Thyroid gland (tissue), 4 donors: ENCODE measurements at places on chromosomes 12 and 14. TPM values are rescaled to one million over a fixed set of nuclear protein-coding genes. Genes with fewer than 3 reads are reported as not detected.

The HOXC12 gene
- not detected for total RNA-seq

The C14orf180 gene
- 0.50 TPM for total RNA-seq

The SLC25A47 gene
- not detected for total RNA-seq

DNA sequence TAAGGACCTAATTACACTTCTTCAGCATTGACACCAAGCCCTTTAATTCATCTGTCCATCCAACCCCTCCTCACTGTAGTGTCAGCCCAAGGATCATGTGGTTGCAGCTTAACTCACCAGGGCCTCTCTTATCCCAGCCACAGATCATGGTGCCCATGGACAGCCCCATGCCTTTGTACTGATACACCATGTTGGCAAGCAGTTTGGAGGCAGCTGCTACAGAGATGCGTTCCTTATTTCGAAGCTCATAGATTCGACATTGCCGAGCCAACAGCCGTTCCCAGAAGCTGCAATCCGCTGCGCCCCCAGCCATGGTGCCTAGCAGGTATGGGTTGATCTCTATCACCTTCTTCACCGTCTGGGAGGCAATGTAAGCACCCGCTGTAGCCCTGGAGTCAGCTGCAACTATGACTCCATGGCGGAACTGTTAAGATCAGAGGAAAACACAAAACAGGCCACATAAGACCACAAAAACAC lies 1.4 kb downstream of the PSMB5 start:
- H3K4me1 ChIP-seq: peaks cover 15% of the 10 kb centered on the region
- H3K4me3 ChIP-seq: no peak overlapping the region
- no peaks in the 10 kb centered on the region for H3K27me3 ChIP-seq
- peaks cover 24% of the 10 kb centered on the region for H3K36me3 ChIP-seq
- DNase-seq: no peak

- no peaks in the 10 kb centered on the region for H3K27me3 ChIP-seq
- H3K27ac ChIP-seq: no peak overlapping the region
- peaks cover 10% of the 10 kb centered on the region for H3K4me1 ChIP-seq
- no peaks in the 10 kb centered on the region for H3K36me3 ChIP-seq
- H3K4me3 ChIP-seq: no peak overlapping the region
- DNase-seq: no peak
These were observed 78.5 kb downstream of the ARL6IP4 start for GRCh38 chr12:123058980-123059379.

- no peak overlapping the region for H3K4me3 ChIP-seq
- H3K27me3 ChIP-seq: no peaks in the 10 kb centered on the region
- H3K36me3 ChIP-seq: peaks cover 6% of the 10 kb centered on the region
- H3K4me1 ChIP-seq: no peaks in the 10 kb centered on the region
- DNase-seq: no peak
These were observed 65.5 kb downstream of the LRP6 start for GRCh38 chr12:12201274-12201758.

DNA sequence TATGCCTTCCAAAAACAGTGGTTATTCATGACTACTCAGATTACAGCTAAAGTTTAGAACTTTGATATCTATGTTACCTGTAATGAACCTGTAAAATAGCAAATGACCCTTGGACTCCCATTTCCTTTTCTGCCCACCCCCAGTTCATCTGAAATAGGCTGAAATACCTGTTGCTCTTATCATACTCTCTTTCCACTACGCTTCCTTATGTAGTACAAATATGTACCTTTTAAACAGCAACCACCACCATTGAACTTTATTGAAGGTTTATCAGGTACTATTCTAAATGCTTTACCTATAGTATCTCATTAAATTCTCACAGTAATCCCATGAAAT lies 239.7 kb downstream of the SSPN start:
- no peak overlapping the region for H3K4me3 ChIP-seq
- no peaks in the 10 kb centered on the region for H3K36me3 ChIP-seq
- H3K27ac ChIP-seq: no peak overlapping the region
- no peaks in the 10 kb centered on the region for H3K27me3 ChIP-seq
- no peaks in the 10 kb centered on the region for H3K4me1 ChIP-seq
- no peak for DNase-seq
